ENCODE measurements at places on chromosomes 6 and 20.

DNA sequence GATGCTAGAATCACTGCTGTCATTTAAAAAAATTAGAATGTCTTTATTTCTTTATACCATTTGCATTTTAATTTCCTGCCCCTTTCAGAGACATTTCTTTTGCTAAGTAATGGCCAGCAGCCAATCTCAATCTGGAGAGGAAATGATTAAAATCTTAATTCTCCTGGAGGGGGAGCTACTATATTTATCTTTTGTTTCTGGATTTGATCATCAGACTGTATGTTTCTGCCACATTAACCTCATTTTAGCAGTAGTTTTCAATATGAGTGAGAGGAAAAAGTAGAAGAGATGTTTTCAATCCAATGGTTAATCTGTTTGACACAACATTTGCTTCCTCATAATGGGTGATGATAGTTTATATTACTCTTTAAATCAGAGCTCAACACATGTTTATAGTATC is 138.0 kb downstream of the FUT9 start:
- DNase-seq: no peak

GRCh38 chr6:45118754-45119153 is 209.4 kb upstream of the RUNX2 start:
- DNase-seq: no peak

DNA sequence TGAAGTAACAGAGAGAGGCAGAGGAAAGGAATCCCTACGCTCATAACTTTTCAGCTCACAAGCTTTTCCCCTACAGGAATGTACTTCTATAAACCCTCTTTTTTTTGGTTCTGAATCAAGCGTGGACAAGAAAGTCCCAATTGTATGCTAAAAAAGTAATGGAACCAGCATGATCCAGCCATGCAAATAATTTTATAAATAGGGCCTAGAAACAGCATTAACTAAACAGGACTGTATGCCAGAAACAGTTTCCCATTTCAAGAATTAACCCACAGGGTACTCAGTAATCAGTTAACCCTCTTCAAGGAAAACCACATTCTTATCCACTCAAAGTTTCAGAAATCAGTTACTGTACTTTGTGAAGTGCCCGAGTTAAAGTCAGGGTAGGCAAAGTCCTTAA is 87.0 kb upstream of the HMGCLL1 start:
- DNase-seq: no peak

DNA sequence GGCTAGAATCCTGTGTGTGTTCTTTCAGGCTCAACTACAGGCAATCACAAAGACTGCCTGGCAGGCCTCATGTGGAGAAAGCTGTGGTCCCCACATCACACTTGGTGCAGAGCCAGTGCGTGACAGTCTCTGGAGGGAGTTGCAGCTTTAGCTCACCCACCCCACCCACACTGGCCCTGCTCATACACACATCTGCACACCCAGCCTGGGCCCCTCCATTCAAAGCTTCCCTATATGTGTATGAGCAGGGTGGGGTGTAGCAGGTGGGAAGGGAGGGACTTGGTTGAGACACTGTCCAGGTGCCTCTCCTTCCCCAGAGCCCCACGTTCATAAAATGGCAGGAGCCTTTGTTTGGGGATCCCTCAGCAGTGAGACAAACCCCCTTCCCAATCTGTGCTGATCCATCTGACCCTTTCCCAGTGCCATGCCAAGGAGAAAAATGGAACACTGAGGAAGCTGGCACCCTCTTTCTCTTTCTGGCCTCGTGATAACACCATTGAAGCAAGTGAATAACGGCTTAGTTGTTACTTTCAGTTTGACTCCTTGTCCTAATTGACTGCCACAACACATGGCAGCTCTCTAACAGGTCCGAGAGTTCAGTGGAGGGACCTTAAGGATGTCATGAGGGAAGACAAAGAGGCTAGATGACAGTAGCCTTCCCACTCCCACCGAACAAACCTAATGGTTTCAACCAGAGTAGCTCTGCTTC is 53.8 kb upstream of the NRSN1 start:
- DNase-seq: no peak

DNA sequence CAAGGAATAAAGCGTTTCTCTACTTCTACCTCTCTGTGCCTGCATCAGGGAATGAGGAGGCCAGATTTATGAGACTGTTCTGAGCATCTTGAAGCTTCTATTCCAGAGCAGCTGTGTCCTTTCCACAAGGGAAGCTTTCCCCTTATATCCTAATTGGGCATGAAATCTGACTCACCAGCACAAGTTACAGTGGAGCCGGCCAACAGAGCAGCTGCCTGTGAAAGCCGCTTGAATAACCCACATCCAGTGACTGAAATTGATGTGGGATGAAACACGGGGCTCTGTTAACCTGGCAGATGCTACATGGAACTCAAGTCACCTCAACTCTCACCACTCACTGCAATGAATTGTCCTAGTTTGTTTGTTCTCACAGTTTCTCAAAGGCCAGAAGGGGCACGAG is 400.3 kb downstream of the TFAP2A start:
- DNase-seq: peak; percentile 15

- no peak for DNase-seq
These were observed 9.3 kb upstream of the ARID1B start for GRCh38 chr6:156767603-156768467.

DNA sequence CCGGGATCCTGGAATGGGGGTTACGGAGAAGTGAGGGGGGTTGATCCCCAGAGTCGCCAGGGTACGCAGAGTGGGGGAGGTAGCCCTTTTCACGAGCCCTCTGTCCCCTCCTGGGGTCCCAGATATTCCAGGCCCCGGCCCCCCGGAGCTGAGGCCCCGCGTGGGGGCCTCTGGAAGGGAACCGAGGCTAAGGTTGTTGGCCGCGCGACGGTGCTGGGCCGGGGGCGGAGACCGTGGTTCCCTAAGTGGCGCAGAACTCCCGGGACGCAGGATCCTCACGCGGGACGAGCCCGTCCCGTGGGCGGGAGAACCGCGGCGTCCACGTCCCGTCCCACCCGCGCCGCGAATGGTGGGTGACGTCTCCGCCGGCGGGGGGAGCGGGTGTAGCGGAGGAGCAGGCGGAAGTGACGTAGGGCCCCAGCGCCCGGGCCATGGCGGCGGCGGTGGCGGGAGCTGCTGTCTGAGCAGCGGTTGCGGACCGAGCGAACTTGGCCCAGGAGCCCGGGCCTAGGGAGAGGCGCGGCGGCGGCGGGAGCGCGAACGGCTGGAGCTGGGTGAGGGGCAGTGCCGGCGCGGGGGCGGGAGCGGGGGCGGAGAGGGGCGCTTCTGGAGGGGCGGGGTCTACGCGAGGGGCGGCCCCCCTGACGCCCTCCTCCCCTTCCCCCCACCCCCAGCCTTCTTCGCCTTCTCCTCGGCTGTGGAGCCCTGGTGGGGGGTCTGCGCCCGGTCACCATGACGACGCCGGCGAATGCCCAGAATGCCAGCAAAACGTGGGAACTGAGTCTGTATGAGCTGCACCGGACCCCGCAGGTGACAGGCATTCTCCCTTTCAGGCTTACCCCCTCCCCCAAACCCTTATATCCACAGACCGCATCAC is at the start of gene RING1:
Gene RING1, plus strand, starts transcription at position 410 of the 877 bp plus-strand sequence. Its CDS starts 323 bp downstream, at position 733.
- peak; percentile 91 for DNase-seq

- no peak for DNase-seq
These were observed at the start of gene CRISP2 for GRCh38 chr6:49713346-49713745. Gene CRISP2, minus strand, starts transcription at chr6:49713543. Its CDS starts 4,347 bp downstream, at chr6:49709196.

DNA sequence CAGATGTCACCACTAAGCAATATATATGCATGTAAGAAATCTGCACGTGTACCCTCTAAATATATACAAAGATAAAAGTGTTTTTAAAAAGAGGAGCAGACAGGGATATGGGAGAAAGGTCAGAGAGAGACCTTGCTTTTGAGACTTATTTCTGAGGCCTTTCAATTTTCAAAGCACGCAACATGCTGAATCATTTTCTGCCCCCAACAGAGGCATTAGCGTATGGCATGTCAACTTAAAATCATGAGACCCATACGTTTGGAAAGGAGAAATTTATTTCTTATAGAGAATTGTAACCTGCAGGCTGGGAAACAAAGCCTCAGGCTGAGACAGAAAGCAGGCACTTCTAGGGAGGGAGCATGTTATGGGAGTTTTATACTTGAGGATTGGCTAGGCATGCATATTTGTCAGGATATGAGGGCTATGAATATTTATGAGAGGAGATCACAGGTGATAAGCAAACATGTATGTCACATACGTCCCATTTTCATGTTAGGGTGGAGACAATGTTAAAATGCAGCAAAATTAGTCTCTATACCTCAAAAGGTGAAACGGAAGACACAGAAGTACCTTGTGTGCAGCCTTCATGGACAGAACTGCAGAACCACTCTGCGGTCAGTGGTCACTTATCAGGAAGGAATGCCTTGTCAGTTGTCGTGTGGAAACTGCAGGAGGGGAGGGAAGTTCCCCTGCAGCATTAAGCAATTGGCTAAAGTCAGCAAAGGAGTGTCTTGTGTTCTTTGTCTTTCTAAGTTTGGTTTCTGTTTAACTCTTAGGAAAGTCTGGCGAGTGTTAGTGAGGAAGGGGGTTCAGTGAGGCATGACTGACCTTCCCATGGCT is 6.3 kb upstream of the GABRR2 start:
- no peak for DNase-seq

DNA sequence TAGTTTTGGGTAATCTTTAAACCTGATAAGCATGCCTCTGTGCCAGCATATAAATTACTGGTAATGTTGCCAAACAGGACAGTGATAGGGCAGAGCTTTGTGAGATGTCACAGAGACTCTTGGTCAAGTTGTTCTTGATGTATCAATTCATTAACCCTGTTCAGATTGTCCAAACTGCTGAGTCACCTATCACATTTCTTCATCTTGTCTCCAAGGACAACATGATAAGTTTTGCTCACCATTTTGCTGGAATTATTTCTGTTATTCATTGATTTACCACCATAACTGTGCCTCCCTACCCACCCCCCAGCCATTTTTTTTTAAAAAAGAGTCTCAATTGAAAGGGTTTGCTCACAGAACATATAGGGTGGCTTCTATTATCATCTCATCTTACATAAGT is 19.5 kb upstream of the GMNN start:
- no peak for DNase-seq

GRCh38 chr20:23234311-23235078 is 116.1 kb upstream of the NXT1 start:
- DNase-seq: no peak

GRCh38 chr6:137689377-137689776 is 177.7 kb upstream of the TNFAIP3 start:
- no peak for DNase-seq

- DNase-seq: peak; percentile 4
These were observed 65.0 kb upstream of the SLC2A12 start for GRCh38 chr6:134117409-134117808.

DNA sequence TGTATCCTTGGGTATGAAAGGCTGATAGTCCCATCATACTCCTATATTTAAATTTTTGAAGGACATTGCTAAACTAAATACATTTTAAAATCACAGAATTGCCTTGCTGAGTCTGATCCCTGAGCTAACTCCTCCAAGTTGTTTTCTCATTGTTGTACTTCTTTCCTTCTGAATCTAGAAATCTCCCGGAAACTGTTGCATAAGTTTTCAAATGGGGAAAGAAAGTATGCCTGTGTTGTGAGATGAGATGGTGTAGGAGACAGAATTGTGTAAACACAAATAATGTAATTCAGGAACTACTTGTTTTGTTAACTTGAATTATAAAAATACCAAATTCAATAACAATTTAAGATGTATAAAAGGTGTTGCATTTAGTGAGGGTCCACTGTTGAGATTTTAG is 7.3 kb downstream of the PNRC1 start:
- no peak for DNase-seq

DNA sequence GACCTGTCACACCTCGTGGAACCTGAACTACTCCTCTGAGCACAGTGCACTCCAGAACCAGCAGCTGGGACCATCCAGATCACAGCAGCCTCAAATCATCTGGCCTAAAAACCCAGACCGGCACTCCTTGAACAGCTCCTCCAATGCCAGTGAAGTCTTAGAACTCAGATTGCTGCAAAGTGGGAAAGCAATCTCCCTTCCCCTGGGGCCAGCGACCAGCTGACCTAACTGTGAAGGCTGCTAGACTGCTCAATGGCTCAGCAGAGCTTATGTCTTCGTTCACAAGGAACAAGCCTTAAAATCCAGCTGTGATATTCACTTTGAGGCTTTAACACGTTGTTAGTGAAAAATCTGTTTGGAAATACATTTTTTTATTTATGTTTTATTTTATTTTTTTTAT is 243.2 kb downstream of the ANKRD60 start:
- DNase-seq: peak; percentile 21

- no peak for DNase-seq
These were observed 47.2 kb downstream of the RGS17 start for GRCh38 chr6:153083869-153084268.

- no peak for DNase-seq
These were observed 36.3 kb upstream of the SLC4A11 start for GRCh38 chr20:3275064-3275935.

- DNase-seq: peak; percentile 32
These were observed 2.4 kb upstream of the GPX5 start for GRCh38 chr6:28523241-28523622.

- DNase-seq: no peak
These were observed 347.0 kb upstream of the HSF2 start for GRCh38 chr6:122052346-122052900.

DNA sequence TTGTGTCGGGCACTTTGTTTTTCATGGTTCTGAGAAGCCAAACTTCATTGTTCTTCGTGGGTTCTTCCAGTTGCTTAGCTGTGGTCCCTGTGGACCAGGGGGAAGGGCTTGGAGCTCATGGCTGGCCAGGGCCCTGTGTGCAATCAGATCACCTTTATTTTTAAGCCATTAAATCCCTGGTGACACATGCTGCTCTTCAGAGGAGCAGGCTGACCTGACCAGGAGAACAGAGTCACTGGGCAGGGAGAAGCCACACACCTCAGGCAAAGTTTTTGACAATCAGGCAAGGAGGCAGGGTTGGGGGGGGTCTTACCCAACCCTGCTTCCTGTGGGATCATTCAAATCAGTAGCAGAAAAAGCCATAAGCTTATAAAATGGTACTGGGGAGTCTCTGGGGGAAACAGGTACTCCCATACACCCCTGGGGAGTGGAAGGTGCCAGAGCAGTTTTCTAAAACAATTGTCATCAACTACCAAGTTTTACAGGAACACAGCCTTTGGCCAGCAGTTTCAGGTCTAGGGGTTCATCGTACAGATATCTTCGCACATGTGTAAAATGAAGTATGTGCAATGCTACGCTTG is 37.0 kb upstream of the PREX1 start:
- no peak for DNase-seq

GRCh38 chr6:52286798-52287432 is 2.4 kb upstream of the MCM3 start:
- peak; percentile 77 for DNase-seq

GRCh38 chr20:45426320-45427016 is 10.5 kb downstream of the PIGT start:
- no peak for DNase-seq

DNA sequence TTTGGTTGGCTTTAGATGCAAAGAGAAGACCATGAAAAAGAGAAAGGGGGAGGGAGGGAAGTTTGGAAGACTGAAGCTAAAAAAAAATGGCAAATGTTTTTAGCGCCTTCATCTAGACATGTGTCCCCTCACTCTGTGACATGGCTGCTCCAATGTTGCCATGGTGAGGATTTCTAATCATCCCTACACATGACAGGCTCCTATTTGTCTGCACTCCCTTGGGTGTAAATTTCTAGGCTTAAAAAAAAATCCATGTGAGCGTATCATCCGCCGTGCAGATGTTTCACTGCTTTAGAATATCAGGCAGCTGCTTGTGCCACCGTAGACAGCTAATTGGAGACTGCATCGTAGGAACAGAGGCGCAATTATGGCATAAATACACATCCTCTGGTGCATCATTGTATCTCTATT is 761.1 kb upstream of the MMS22L start:
- no peak for DNase-seq

Measured in neural progenitor cell (in vitro differentiated cells).